ENCODE measurements at places on chromosomes 13 and 19.

GRCh38 chr19:2318923-2319322 is 9.5 kb downstream of the LSM7 start:
- no peak for DNase-seq

GRCh38 chr19:13839130-13839937 is 37.6 kb upstream of the NANOS3 start:
- DNase-seq, result no peak

DNA sequence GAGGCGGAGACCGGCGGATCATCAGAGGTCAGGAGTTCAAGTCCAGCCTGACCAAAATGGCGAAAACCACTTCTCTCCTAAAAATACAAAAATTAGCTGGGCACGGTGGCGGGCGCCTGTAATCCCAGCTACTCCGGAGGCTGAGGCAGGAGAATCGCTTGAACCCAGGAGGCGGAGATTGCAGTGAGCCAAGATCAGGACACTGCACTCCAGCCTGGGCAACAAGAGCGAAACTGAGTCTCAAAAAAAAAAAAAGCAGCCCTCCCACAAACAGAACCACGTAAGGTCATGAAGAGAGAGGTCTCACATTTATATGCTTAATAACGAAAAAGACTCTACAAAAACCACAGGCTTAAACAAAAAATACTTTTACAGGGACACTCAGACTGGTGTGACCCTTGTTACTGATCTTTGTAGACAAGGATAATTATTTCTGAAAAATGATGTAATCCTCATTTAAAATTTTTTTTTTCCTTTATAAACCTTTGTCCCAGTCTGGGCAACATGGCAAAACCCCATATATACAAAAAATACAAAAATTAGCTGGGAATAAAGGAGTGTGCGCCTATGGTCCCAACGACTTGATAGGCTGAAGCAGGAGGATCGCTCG is 909 bp upstream of the ZNF77 start:
- no peak for DNase-seq

DNA sequence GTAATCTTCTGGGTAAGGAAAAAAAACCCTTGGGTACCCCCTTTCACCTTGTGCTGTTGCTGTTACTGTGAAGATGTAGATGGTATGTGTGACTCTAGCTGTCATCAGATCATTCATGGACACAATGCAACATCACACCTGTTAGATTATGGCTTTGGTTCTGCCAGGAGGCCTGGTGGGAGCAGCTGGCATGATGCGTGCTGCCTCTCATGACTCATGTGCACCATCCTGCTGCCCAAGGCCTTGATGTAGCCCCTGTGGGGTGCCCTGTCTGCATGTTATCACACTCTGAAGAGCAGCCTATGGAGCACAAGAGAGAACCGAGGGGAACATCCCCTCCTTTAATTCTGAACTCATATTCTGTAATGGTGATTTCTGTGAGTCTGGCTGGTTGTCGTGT is 57.7 kb upstream of the TEX29 start:
- no peak for DNase-seq

- no peak for DNase-seq
These were observed 27.9 kb downstream of the ENOX1 start for GRCh38 chr13:43758834-43759233.

DNA sequence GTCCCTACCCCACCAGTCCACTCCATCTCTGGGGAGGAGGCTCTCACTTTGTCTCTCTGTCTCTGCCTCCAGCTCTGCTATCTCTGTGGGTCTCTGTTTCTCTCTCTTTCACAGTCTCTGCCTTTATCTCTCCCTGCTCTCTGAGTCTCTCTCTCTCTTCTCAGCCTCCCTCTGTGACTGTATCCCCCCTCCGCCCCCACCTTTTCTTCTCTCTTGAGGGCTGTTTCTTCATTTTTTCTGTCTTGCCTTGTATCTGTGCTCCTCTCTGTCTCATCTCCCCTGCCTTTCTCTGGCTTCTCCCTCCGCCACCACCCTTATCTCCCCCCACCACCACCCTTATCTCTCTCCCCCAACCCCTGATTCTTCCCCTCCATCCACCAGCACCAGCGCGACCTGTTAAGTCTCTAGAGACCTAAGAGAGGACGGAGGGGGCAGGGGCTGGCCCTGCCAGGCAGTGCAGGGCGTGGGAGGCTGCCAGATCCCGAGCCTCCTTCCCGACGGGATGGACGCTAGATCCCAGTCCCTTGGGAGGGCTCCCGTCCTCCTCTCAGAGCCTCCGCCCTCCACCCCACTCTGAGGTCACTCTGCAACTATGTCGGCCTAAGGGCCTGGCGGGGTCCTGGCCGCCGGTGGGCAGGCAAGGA is 1.0 kb downstream of the AXL start:
- no peak for DNase-seq

GRCh38 chr13:62747152-62747551 is 1331.5 kb upstream of the PCDH20 start:
- no peak for DNase-seq

DNA sequence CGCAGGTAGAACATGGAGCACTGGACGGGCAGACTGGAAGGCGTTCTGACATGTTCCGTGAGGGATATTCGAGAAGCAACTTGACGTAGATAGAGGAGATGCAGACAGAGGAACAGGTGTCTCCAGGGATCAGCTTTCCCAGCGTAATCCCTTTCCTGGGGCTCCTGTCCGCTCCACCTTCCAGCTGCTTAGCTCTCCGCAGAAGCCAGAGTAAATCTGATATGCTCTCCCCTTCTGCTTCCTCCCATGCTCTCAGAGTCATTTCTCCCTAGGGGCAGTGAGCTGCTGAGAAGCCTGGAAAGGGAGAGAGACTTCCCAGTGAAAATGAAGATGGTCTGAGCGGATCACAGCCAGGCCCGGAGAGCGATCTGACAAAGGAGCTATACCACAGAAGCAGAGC is 23.0 kb upstream of the OLFM4 start:
- no peak for DNase-seq
